Stimulated activated naive CD4-positive, alpha-beta T cell (primary cell): ENCODE measurements at places on chromosomes 2 and 18.

DNA sequence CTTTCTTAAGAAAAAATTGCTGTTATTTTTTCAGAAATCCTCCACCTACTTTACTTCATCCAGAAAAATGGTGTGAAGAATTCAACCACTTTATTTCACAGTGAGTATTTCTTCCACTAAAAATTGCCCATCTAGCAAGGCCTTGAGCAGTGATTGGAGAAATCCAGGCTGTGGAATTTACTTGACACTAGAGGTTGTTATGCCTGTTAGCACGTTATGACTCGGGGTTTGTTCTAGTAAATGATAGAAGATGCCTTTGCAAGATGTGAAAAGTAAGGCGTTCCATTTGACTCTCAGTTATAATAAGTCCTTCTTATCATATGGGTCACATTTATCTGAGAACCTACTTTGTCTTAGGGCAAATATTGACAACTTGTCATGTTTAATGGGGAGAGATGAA is 157.4 kb downstream of the MYO3B start:
- no peak for DNase-seq

GRCh38 chr2:169849710-169850109 is 22.5 kb downstream of the UBR3 start:
- DNase-seq, result no peak

- DNase-seq, result no peak
Measured at GRCh38 chr18:23433360-23433759, 19.7 kb upstream of the RIOK3 start.

GRCh38 chr2:12087671-12088380 is 341.4 kb downstream of the LPIN1 start:
- DNase-seq, result no peak

- DNase-seq, result no peak
Measured at GRCh38 chr2:227370092-227370491, 9.0 kb downstream of the TM4SF20 start.

DNA sequence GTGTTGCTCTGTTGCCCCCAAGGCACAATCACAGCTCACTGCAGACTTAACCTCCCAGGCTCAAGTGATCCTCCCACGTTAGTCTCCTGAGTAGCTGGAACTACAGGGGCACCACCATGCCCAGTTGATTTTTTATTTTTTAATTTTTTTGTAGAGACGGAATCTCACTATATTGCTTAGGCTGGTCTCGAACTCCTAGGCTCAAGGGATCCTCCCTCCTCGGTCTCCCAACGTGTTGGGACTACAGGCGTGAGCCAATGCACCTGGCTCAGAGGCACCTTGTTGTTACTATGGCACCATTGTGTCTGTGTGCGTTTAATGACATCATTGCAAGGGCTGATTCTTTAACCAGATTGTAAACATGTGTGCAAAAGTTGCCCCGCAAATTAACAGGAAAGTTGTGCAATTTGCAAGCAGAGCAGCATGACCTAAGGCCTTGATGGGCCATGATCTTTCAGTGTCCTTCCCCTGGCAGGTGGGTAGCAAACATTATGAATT is 22.6 kb downstream of the TCF23 start:
- DNase-seq, result no peak

- no peak for DNase-seq
Measured at GRCh38 chr2:28658369-28658768, 93.3 kb upstream of the PPP1CB start.

DNA sequence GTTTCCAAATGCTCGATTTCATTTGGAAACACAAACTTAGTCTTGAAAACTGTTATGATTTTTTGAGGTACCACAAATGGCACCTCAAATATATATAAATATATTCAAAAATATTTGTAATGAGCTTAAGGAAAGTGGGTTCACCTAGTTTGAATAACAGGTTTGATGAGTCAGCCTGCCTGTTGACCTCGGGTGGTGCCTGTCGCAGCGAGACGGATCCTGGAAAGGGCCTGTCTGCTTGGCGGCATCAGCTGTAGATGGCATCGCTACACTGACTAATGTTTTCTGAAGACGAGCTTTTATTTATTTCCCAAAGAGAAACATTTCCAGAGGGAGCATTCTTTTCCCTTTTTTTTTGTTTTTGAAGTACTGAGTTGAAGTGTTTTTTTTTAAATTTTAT is 6.9 kb downstream of the ALLC start:
- no peak for DNase-seq

DNA sequence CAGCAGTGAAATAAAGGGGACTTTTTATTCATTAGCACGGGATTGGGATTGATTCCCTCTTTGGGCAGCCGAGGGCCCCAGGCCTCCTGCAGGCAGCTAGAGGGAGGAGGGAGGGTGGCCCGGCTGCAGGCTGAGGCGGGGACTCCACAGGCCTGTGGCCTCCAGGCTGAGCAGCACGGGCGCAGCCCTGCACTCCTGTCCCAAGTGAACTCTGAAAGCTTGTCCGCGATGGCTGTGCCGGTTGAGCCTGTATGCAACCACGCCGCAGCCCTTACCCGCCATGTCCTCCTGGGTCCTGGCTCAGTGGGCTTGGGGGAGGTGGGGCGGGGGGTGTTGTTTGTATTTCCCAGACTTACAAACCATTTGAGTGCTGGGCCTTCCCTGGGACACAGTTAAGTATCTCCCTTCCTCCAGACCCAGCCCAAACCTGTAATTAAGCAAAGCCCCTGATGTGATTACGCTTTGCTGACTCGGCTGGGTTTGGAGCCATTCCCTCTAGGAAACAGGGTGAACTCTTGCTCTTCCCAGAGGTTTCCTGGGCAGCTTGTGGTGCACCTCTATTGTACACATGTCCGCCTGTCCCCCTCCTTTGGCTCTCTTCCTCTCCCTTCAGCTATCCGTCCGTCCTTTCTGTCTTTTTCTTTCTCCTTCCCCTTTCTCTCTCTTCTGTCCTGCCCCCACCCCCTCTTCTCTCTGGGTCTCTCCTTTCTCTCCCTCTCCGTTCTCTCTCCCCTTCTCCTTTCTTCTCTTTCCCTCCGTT is 5.3 kb downstream of the GLI2 start:
- DNase-seq, result no peak

- no peak for DNase-seq
Measured at GRCh38 chr2:82675186-82675585, 1783.9 kb downstream of the SUCLG1 start.

DNA sequence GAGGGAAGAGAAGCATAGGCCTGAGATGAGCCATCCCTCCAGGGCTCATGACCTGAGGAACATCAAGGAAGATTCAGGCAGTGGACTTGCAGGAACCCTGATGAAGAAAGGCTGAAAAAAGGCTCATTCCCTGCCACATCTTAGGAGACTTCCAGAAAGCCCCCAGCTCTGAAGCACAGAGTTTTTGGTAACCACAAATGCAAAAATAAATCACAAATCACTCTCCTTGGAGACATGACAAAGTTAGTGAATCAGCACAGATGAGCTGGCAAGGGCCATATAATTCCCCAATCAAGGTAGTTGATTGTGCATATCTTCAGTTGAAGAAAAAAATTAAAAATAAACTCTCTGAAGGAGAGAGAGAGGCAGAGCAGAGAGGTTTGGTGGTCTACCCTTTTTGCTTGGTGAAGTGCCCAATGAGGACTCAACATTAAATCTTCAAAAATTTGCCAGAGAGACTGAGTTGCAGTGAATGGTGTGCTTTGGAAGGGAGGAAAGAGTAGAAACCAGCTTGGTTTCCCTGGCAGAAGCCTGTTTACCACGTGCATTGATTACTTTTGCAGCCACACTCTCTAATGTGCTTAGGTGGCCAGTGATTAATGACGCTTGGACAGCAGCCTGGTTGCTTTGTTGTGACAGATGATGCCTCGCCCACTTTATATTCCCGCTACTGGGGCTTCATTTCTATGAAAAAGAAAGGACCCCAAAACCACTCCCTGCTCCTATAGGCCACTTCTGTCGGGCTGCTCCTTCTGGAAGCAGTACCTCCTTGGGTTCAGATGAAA is 257.4 kb upstream of the SLC14A2 start:
- DNase-seq, result no peak

GRCh38 chr18:46833899-46834298 is 77.0 kb upstream of the ST8SIA5 start:
- no peak for DNase-seq

- DNase-seq, result no peak
Measured at GRCh38 chr2:195494451-195494850, 162.6 kb upstream of the SLC39A10 start.

DNA sequence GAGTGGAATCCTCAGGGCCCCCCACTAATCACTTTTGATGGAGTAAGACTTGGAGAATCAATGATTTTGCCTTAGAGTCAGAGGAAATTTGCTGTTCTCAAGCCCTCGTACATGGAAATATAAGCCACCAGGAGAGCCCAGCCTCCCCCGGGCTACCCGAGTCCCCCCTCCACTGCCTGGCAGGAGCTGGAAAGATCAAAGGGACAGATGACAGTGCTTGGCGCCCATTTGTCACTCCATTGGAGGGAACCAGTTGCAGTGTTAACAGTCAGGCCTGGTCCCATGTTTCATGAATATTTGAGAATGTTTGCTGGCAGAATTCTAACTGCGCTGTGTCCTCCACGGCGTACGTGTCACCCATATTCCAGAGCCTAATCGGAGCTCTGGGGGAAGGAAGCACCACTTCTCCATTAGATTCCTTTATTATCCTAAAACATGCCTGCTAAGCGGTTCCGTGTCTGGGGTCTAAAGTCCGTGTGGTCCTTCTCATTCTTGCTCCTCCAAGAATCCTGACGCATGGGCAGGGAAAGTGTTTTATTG is 202.4 kb downstream of the KLHL29 start:
- DNase-seq, result no peak

GRCh38 chr2:241344925-241345651 is 11.0 kb upstream of the FARP2 start:
- DNase-seq, result no peak

- DNase-seq, result peak; percentile 55
Measured at GRCh38 chr2:172440795-172441194, 13.4 kb downstream of the ITGA6 start.

GRCh38 chr2:111702804-111703196 is 181.2 kb downstream of the ANAPC1 start:
- DNase-seq, result no peak

GRCh38 chr2:54079331-54079730 is 36.1 kb upstream of the ACYP2 start:
- no peak for DNase-seq

DNA sequence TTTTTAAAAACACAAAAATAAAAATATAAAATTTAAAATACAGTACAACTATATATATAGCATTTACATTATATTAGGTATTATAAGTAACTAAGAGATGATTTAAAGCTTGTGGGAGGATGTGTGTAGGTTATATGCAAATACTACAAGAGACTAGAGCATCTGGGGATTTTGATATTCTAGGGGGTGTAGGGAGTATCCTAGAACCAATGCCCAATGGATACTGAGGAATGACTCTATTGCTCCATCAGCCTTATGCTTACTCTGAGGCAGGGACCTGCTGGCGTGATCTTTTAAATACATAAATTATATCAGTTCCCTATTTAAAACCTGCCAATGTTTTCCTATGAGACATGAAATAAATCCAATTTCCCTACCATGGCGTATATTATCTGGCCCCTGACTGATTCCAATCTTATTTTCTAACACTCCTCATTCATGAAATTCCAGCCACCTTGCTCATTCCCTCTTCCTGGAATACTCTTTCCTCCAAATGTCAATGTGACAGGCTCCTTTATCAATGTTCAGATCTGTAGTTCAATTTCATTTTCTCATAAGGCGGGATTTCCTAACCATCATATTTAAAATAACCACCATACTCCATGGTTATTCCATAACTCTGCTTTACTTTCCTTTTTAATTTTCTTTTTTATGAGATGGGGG is 22.2 kb downstream of the SP3 start:
- DNase-seq, result no peak

GRCh38 chr2:98482362-98482761 is 37.7 kb downstream of the INPP4A start:
- DNase-seq, result no peak

GRCh38 chr2:1837022-1837421 is 92.7 kb upstream of the PXDN start:
- no peak for DNase-seq

GRCh38 chr2:191351921-191352320 is 106.7 kb downstream of the MYO1B start:
- DNase-seq, result no peak

GRCh38 chr2:136664713-136665405 is 100.5 kb upstream of the THSD7B start:
- DNase-seq, result no peak

DNA sequence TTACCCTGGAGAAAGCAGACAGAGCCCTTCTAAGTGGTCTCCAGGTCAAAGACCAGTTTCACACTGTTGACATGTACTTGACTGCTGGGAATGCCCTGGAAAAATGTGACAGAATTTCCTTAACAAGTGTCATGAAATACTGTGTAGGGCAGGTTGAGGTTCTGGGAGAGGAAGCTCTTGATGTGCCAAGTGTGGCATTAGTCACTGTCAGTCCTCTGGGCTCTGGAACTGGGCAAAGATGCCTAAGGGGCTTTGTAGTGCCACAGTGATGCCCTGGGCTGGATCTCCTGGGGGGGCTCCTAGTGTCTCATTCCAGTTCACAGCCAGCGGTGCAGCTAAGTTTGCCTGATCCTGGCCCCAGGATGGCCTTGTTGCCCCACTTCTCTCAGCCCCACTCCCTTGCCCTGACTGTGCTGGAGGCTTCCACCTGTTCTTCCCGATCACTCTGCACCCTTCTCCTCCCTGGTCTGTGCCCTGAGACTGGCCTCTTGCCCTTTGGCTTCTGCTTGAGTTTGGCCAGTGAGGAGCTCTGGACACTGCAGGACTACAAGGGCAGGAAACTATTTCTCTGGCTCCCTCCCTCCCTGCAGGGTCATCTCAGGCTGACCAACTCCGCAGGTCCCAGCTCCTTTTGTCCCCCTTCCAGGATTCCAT is 27.0 kb upstream of the FAM124B start:
- no peak for DNase-seq

DNA sequence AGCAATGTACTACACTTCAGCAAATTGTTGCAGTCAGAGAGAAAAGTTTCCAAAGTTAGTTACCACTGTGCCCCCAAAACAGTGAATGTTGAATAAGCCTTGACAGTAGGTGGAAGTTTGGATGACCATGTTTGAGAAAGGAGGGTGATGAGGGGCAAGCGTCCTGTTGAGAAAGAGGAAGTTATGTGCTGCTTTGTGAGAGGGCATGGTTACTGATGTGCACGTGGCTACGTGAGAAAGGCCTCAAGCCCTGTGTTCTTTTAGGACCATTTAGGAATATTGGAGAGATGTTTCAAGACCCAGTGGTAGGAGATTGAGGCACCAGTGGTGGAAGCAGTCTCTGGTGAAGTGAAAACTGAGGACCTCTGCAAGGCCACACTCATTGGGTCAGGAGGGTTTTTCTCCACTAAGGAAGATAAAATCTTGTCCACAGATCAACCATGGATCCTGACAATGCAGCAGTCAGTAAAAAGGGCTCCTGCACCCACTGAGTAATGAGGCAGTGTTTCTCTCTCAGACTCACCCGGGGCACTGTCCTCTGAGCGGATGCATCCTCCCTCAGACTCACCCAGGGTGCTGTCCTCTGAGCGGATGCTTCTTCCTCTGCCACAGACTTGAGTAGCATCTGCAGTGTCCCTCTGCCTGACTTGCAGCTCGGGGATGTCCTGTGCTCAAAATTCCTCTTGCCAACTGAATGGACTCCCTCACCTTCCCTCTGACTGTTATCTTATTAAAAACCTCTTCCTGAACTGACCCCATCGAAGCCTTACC is 34.7 kb upstream of the ACTR3 start:
- no peak for DNase-seq
